ENCODE measurements at places on chromosomes 11 and 22.

DNA sequence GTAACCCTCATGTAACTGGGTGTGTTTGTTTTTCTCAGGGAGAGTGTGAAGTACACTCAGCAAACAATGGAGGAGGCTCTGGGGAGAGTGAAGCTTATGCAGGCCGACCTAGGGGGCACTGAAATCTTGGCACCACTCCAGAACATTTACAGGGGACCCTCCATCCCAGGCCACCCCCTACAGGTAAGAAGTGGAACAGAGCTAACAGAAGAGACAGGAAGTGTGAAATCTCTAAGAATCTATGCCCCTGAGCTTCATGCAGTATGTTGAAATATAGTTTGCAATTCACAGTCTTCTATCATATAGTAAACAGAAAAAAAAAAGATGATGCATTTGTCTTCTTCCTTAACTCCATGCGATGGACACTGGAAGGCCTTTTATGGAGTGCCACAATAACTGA lies 8.4 kb downstream of the VWA5A start:
- no peak for DNase-seq

DNA sequence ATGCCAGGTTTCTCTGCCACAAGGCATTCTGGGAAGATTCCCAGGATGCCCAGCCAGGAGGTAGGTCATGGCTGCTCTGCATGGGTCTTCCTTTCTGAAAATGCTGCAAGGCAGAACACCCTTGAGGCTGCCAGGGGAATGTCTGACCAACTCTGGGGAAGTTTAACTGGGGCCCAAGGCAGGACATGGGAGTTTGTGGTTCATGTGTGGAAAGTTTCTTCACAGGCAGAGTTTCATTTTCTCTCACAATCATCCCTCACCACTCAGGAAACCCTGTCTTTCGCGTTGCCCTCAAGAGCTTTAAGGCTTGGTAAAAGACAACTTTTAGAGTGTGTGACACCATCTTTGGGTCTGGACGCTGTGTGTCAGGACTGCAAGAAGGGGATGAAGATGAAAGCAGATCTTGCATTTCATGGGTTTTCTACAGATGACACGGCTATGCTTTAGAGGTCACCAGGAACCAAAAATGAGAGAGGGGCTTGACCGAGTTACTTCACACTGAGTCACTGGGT lies 133.5 kb downstream of the CD44 start:
- no peak for DNase-seq

- DNase-seq, result peak; percentile 31
Measured at GRCh38 chr11:43736502-43737200, 56.1 kb downstream of the HSD17B12 start.

- no peak for DNase-seq
Measured at GRCh38 chr22:50700387-50701075, 27.9 kb downstream of the SHANK3 start.

DNA sequence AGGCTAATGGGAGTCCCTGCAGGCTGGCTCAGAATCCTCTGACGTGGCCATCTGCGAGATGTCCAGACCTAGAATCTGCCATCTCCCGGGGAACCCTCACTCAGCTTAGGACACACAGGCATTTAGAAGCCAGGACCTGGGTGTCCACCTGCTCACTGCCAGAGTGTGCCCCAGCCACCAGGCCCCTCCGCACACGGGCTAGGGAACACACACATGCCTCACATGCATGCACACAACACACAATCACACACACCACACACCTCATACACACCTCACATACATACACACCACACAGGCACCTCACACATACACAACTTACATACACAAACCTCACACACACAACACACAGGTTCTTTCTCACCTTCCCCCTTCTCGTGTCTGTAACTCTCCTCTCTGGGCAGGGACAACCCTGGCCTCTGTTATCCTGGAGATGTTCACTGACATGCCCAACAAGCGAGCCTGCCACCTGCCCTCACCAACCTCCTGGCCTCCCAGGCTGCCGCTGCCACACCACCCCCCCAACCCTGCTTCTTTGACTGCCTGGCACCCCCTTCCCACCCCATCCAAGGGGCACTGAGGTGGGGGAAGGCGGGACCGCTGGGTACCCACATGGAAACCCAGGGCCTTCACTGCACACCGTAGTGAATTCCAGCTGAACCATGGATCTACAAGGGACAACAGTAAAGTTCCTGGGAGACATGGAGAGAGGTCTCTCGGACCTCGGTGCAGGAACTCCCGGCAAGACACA lies 38.1 kb downstream of the GNB1L start:
- no peak for DNase-seq

GRCh38 chr22:39871008-39871798 lies 22.4 kb downstream of the ENTHD1 start:
- DNase-seq, result no peak

- no peak for DNase-seq
Measured at GRCh38 chr11:91459840-91460239, 764.8 kb upstream of the FAT3 start.

- no peak for DNase-seq
Measured at GRCh38 chr11:88508418-88508758, 170.9 kb upstream of the CTSC start.

GRCh38 chr22:33789690-33790253 lies 130.5 kb downstream of the LARGE1 start:
- no peak for DNase-seq

GRCh38 chr11:77505956-77506355 lies 32.1 kb upstream of the PAK1 start:
- no peak for DNase-seq
